Stimulated activated CD8-positive, alpha-beta memory T cell treated with anti-CD3 and anti-CD28 coated beads, Interleukin-15, amount 100 ng/mL, for 48 hours (primary cell): ENCODE measurements at places on chromosomes 5 and 9.

DNA sequence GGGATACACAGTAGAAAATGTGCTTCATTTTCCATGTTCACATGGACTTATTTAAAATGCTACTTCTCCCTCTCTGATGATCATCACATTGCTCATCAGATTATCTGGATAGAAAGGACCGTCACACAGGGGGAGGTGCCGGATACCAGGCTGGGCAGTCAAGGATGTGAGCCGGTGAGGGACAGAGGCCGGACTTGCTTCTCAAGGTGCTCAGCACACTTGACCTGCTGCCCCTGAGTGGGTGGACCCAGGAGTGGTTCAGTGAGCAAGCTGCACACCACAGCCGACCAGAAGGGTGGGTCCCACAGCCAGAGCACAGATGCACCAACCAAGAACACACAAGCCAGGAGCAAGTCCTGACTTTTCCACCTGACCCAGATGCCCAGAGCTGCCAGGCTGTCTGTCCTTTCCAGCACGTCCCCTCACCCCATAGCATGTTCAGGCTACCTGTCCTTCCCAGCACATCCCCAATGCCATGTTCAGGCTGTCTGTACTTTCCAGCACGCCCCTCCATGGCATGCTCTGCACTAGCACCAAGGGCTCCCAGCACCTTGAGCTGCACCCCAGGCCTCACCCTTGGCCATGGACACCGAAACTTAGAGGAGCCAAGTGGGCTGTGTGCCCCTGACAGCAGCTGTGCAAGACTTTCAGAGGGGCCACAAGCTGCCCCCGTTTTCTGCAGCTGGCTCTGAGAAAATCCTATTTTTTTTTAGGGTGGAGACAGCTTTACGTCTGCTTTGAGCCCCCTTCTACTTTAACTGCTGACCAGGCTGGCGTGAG, 77.8 kb downstream of the SECISBP2 start:
- no peak for DNase-seq

- no peak for DNase-seq
Measured at GRCh38 chr5:74664551-74664950, 20.5 kb upstream of the HEXB start.

GRCh38 chr9:23842565-23843129, 16.6 kb upstream of the ELAVL2 start:
- no peak for DNase-seq

GRCh38 chr9:136572003-136572827, 26.4 kb upstream of the NOTCH1 start:
- DNase-seq = no peak

- DNase-seq = peak; percentile 95
Measured at GRCh38 chr5:142769793-142770649, at the start of gene ARHGAP26. ARHGAP26 (plus strand) TSS chr5:142770377; CDS start chr5:142770762, 385 bp downstream.

GRCh38 chr5:71925608-71926091, 181.6 kb upstream of the MAP1B start:
- DNase-seq = no peak

GRCh38 chr9:93899609-93900435, 55.3 kb downstream of the BARX1 start:
- DNase-seq = no peak

DNA sequence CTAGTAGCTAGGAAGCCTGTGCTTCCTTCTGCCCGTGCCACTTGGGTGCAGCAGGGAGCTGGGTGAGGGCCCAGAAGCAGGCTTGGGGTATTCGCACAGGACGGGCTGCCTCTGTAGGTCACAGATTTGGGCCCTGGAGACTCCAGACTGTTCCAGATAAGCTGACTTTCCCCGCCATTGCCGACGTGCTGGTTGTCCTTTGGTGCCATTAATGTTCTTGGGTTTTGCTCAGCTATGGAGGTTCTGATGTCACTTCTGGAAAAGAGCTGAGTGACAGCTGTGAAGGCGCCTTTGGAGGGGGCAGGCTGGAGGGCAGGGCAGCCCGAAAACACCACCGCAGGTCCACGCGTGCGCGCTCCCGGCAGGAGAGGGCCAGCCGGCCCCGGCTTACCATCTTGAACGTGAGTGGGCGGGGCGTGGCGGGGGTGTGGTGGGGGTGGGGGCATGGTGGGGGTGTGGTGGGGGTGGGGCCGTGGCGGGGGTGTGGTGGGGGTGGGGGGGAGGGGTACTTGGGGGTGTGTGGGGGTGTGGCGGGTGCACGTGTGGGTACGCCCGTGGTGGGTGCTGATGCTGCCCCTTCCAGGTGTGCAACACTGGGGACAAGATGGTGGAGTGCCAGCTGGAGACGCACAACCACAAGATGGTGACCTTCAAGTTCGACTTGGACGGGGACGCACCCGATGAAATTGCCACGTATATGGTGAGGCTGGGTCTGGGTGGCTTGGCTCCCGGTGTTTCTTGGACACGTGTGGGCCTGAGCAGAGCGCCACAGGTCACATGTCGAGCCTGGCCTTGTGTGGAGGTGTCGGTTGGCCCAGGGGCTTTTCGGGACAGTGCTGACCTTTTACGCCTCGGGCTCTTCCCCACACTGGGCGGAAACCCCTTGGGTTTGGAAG, 79.6 kb downstream of the WNK2 start:
- no peak for DNase-seq

- no peak for DNase-seq
Measured at GRCh38 chr9:130498298-130498917, 53.6 kb downstream of the ASS1 start.

DNA sequence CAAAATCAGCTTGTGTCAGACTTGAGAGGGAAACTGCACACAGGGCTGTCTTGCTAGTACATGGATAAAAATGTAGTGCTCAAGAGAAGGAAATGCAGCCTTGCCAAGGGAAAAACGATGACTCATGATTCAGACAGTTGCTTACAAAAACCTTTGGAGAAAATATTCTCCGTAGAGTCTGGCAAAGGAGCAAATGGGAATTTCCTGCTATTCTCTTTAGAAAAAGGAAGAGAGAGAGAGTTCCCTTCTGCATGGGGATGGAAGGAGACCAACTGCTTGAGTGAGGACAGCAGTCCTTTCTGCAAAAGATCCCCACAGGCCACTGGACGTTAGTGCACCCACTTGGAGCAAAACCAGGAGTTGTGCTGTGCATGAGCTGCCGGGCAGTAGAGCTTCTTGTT, 7.6 kb downstream of the IFNB1 start:
- no peak for DNase-seq
